ENCODE measurements at places on chromosomes 11 and 22.

GRCh38 chr22:39299829-39300178 is 19.6 kb downstream of the RPL3 start:
- DNase-seq, result no peak

- no peak for DNase-seq
Observed at GRCh38 chr11:89498845-89499448, 7.8 kb upstream of the NOX4 start.

DNA sequence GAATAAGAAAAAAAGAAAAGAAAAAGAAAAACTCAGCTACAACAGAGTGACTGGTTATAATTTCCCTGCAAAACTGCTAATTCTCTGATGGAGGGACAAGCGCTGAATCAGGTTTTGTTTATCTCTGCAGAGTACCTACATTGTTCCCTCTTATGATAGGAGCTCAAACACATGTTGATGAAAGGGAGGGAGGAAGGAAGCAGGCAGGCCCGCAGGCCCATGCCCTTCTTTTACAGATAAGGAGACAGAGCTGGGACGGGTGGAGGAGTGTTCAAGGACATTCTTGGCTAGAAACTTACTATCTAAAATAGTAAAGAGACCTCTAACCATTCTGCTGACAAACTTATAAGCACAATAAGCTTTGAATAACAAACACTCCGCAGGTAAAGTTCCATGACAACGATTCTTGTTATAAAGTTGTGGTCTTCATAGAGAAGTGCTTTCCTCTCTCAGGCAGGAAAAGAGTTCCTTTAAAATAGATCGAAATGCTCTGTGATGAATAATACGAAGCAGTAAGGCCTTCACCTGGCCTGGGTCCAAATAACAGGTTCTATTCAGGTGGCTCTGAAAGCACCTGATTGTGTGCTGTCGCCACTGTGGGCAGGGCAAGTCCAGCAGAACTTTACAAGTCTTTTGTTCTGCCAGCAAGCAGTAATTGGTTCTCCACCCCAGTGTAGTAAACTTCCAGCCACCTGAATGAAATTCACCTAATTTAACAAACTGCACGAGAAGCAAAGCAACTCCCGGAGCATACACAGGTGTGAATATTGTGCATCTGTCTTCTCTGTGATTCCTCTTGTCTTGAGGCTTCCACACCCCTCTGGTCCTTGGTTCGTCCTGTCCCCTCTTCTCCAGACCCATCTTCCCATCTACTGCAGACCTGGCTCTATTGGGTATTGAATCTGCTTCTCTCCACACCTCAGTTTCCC is 15.3 kb upstream of the MICAL2 start:
- no peak for DNase-seq

DNA sequence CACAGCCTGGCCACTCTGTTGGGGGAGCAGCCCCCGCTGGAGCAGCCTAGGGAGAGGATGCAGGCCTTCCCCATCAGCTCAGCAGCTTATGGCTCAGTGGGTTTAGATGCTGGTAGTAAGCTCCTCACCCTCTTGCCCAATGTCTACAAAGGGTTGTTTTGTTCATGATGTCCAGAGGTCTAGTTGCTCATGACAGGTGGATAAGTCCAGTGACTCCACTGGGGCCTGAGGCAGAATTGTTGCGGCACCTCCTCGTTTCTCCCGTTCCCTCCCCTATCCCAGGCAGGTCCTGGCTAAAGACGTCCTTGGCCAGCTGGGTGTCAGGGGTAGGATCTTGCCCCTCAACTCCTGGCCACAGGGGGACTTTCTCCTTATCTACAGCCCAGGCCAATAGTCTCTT is 233.5 kb upstream of the B3GAT1 start:
- no peak for DNase-seq

GRCh38 chr11:103940551-103940950 is 95.9 kb upstream of the DDI1 start:
- DNase-seq, result no peak

DNA sequence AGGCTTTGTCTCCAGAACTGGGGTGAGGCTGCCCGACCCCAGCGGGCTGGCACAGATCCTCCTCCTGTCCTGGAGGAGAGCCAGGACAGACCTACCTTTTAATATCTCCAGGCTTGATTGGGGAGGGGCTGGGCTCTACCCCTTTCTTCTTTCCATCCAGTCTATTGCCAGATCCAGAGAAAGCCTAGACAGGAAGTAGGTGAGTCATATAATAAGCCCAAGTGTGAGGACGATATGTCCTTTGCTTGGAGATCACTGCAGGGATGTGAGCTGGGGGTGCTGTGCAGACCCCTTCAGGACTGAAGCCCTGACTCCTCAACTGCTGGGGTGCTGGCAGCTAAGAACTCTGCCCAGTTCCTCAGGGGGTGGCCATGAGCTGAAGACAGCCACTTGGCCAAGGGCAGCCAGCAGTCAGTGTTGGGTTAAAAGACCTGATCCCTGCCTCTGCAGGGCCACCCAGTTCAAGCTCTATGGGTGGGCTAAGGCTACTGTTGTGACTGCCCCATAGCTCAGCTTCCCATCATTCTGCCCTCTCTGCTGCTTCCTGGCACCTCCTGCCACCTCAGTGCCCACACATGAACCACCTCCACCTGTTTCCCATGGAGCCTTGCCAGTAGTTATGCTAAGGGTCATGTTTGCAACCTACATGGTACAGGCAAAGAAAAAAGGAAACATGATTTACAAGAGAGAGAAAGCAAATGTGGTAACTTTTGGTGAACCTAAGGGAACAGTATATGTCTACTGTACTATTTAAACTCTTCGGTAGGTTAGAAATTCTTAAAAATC is 8.3 kb upstream of the C22orf39 start:
- no peak for DNase-seq

GRCh38 chr11:10955616-10956015 is 97.8 kb upstream of the ZBED5 start:
- DNase-seq, result no peak

DNA sequence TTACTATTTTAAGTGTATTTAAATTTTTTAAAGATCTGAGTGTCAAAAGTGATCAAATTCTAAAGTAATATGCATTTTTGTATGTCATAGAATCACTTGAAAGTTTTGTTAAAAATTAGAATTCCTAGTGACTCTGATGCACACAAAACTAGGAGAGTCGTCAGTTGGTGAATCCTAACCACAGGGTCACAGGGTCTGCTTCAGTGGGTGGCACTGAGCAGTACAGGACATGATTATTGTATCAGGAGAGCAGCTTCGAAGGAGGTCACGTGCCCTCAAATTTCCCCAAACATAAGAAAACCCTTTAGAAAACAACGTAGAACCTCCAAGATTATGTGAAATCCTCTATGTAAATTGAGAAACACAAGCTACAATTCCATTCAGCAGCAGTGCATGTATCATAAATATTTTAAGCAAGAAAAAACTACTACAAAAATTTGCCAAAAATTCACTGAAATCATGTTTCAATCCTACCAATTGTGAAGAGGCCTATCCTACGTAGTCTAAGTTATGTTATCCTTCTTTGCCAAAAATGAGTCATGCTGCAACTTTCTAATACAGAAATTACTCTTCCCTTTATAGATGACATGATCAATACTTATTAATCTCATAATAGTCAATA is 323.6 kb downstream of the AASDHPPT start:
- DNase-seq, result no peak

GRCh38 chr11:16099343-16099900 is 256.9 kb downstream of the SOX6 start:
- DNase-seq, result no peak

DNA sequence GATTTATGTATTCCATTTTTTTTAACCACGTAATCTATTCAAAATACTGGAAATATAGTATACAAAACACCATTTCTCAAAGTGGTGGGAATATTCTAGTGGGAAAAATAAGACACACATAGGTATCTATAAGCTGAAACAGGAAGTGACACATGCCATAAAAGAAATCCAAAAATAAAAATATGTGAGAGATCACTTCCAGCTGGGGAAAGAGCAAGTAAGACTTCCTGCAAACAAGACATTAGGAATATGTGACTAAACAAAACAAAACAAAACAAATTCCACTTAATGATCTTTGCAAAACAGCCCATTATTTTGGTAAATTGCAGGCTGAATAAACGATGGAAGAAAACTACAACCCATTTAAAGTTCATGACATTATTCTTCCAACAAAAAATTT is 107.3 kb upstream of the CEP126 start:
- no peak for DNase-seq

DNA sequence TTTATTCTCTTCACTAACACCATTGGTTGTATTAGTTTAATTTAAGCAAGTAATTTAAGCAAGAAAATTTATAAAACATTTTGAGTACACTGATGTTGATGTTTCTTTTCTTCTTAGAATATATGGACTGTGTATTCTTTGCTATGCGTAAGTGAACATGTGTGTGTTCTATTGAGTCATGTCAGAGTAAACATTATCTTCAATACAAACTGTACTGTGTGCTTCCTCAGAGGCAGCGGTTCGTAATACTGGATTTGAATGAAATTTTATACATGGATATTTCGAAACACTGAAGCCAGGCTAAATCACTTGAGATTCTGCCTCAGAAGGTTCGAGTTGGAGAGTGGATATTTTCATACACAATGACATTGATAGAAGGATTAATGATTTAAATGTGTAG is 452.6 kb downstream of the LUZP2 start:
- no peak for DNase-seq

DNA sequence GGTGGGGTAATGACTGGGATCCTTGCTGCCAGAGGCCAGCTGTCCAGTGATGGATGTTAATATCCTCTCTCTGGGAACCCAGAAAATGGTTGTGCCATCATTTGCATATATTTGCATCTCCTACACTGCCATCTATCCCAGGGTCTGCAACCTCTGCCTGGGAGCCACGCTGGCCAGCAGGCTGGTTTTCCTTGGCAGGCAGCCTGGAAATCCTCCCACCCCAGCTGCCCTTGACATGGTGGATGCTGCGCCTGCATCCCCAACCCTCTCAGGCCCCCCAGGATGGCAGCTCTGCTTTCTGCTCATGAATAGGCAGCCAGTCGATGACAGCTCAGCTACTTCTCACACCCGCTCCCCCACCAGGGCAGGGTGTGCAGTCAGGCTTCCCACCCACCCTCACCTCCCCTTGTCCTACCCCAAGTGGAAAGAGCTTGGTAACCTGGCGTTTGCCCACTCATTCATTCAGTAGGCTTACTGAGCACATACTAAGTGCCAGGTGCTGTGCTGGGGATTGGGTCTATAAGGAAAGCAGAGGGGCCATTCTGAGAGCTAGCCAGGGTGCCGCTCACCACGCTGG is 202.5 kb downstream of the TRIM29 start:
- DNase-seq, result no peak

GRCh38 chr11:47595029-47595428 is 818 bp upstream of the C1QTNF4 start:
- DNase-seq, result no peak

DNA sequence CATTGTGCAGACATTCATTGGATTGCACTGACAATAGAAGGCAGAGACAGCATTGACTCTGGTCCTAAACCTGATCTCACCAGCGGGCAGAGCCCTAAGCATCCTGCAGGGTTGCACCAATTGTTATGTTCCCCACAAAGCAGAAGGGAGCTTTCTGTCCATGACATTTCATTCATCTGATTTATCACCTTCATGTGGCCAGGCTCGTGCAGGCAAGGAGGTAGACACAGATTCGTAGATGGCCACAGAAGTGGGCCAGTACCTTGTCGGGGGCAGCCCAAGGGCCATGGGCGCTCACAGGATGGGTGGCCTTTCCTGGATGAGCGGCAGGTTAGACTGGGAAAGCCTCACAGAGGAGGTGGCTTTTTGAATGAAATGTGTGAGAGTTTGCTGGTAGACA is 2.9 kb downstream of the TSKU start:
- DNase-seq, result no peak

- no peak for DNase-seq
Observed at GRCh38 chr11:48134221-48134922, 82.2 kb upstream of the OR4B1 start.

DNA sequence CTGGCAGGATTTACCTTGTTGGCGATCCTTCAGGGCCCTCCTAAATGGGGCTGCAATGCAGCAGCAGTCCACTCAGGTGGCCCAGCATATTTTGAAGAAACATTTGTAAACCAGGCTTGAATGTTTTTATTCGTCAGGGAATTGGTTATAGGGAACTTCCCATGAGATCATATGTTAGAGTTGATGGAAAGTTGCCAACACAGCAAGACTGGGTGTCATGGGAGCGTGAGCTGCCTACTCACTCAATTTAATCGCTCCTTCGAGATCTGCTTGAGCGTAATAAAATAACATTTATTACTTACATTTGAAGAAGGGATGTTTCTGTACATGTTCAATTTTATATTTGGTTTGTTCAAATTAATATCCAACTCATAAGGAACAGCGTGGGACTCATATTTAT is 19.4 kb downstream of the OR2AT4 start:
- no peak for DNase-seq

DNA sequence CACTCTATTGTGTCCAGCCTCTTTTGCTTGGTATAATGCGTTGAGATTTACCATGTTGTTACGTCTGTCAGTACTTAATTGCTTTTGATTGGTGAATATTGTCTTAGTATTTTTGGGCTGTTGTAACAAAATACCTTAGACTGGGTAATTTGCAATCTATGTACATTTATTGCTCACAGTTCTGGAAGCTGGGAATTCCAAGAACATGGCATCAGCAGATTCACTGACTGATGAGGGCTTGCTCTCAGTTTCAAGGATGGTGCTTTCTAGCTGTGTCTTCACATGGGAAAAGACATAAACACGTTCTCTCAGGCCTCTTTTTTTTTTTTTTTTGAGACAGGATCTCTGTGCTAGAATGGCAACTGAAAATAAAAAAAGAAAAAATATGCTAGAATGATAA is 46.7 kb upstream of the INCENP start:
- DNase-seq, result no peak

DNA sequence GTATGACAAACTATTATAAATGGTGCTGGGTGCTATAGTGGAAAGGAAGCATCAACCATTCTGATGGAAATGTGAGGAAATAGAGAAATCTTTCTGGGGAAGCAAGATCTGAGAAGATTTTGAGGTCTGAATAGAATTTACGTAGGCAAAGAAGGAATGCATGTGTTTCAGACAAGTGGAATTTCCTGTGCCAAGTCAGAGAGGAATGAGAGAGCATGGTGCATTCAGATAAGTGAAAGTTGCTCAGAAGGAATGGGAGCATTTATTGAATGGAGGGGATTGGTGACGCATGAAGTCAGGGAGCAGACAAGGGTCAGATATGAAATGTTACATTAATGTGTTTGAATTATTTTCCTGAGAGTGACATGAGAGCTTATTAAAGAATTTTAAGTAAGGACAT is 725.5 kb downstream of the METTL15 start:
- DNase-seq, result no peak

- no peak for DNase-seq
Observed at GRCh38 chr11:12249590-12250260, 127.6 kb upstream of the PARVA start.

- DNase-seq, result no peak
Observed at GRCh38 chr11:69242266-69242920, 51.6 kb upstream of the MYEOV start.

DNA sequence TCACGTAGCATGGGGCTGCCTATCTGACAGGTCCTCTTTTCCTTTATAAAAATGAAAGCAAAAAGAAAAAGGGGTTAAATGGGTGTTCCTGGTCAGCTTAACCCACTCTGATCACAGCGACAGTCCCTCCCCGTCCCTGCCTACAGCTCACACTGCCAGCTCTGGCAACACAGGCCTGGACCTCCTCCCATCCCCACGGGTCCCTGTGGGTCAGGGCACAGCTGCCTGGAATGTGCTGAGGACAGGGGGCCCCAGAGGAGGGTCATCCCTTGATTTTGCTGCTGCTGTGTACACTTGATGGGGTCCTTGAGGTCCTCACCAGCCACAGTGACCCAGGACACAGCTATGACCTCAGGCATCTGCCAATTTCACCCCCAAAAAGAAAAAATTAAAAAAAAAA is 29.6 kb upstream of the CYP2D6 start:
- no peak for DNase-seq
